SHP77 (cell line): ENCODE measurements at places on chromosomes 3 and 15.

- no peak for DNase-seq
Measured at GRCh38 chr3:146104068-146104467, 56.9 kb downstream of the PLOD2 start.

DNA sequence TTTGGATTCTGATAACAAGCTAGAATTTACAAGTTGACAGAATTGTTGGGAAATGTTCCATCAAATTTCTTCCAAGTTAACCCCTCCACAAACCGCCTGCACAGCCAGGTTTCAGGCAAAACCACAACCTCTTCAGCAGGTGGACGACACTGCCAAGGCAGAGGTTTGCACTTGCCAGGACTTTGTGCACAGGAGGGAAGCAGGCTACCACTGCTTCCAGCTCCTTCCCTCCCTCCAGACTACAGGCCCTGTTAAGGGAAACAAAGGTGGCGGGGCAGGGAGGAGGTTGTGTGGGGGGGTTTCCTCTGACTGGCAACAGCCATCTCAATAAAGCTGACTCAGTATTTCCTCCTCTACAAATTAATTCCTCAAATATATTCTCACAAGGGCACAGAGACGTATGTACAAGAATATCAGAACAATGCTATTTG, 42.2 kb downstream of the TBC1D2B start:
- DNase-seq, result no peak

DNA sequence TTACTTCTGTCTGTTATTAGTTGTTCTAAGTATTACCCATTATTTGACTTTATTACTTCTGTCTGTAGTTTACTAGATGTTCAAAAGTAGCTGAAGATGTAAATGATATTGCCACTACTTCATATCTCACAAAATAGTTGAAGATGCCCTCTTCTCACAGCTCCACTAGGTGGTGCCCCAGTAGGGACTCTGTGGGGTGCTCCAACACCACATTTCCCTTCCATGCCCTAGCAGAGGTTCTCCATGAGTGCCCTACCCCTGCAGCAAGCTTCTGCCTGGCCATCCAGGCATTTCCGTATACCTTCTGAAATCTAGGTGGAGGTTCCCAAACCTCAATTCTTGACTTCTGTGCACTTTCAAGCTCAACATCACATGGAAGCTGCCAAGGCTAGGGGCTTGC, 80.8 kb downstream of the KCNH8 start:
- DNase-seq, result no peak

GRCh38 chr3:160545504-160545871, 19.9 kb downstream of the KPNA4 start:
- DNase-seq, result no peak

DNA sequence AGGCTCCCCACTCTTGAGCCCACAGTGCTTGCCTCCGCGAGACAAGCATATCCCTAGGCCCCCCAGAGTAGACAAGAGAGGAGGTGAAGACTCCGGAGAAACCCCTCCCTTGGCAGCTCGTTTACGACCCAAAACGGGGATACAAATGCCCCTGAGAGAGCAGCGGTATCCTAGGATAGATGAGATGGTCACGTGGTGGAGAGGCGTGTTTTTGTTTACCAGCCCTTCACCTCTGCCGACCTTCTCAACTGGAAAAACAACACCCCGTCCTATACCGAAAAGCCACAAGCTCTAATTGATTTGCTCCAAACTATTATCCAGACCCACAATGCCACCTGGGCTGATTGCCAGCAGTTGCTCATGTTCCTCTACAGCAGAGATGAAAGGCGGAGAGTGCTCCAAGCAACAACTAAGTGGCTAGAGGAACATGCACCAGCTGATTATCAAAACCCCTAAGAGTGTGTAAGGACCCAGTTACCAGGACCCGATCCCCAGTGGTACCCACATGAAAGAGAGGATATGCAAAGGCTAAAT, 99.5 kb upstream of the OSBPL11 start:
- no peak for DNase-seq

- DNase-seq, result no peak
Measured at GRCh38 chr15:95281470-95281869, 1049.0 kb upstream of the NR2F2 start.

- no peak for DNase-seq
Measured at GRCh38 chr3:120791913-120792312, 49.4 kb downstream of the GTF2E1 start.

GRCh38 chr3:132694991-132695390, 27.2 kb downstream of the NPHP3 start:
- no peak for DNase-seq

DNA sequence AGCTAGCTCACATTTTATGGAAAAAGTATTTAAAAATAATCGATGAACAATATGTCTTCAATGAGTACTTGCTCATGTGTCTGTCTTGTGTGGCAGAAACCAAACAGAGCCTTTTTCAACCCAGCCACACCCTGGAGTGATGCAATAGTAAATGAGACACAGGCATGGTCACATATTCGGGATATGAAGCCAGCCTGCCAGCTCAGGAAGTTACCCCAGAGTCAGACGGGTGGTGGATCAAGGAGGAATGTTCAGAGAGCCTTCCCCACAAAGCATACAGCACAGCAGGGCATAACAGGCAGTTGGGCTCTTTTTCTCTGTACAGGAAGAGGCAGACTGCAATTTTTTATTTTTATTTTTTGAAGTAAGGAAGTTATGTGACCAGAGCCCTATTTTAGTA, 27.3 kb downstream of the LARP6 start:
- no peak for DNase-seq

GRCh38 chr3:55292360-55292759, 194.7 kb downstream of the WNT5A start:
- DNase-seq, result no peak

- DNase-seq, result no peak
Measured at GRCh38 chr3:113607219-113607596, 74.9 kb downstream of the SIDT1 start.

DNA sequence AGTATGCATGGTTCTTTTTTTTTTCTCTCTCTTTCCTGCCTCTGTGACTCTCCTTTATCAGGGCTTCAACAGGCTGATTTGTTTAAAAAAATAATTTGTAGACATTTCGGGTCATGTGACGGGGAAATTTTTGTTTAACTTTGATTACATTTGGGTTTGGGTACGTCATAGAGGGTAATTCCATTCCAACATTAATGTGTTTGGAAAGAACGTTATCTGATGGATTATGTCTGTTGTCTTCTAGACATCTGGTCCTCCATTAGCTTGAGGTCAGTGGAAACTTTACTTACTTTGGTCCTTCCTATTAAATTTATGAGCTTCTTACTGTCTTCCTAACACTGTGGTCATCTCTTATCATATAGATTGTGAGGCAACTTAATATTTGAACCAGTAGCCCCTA, 80.9 kb downstream of the STT3B start:
- no peak for DNase-seq

DNA sequence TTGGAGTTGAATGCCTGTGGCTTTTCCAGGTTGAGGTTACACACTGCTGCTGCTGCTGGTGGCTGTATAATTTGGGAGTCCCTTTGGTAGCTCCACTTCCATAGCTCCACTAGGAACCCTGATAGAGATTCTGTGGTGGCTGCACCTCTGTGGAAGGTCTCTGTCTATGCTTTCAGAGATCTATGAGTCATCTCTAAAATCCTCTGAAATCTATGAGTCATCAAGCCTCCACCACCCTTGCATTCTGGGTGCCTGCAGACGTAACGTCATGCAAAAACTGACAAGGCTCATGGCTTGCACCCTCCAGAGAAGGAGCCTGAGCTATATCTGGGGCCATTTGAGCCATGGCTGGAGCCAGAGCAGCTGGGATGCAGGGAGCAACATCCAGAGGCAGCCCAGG, 1037.0 kb upstream of the CFAP20DC start:
- DNase-seq, result no peak

DNA sequence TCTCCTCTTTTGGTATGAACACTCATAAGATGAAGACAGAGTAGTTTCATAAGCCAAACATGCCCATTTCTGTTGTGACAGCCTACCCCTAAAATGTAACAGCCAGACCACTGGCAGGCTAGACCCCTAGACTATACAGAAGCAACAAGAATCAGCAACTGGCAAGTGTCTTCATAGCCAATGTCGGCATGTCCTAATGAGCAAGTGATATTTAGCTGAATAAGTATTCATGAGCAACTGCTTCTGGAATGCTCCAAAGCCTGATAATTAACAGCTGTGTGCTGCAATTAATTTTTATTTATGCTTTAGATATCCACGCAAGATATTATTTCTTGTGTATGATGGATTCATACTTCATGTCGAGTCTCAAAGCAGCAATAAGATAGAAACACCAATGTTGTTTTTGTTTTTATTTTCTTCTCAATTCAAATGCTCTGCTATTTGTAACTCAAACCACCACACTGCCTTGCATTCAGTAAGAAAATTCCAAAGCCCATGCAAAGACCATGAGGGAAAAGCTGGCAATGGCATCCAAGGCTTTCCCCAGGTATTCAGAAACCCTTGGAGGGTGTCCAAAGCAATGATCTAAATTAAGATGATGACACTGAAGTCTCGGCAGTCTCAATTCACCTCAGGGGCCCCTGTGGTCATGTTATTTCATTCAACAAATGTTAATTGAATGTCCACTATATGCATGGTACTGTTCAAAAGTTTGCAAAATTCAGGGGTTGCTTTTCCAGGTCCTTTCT, 167.7 kb upstream of the NECTIN3 start:
- no peak for DNase-seq

DNA sequence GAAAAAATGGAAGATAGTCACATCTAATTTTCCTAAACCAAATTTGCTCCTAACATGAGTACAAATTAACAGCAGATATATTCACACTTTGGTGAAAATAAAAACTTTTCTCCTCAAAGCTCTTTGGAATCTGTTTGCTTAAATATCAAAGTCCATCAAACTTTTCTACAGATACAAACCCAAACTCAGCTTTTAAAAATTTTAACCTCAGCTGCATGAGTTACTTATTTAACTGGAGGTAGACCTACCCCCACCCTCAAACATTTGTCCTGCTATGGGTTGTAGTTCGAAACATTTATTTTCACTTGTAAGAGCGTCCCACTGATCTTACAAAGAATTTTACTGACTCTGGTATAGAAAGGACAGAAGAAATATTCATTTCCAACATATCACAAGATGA, 8.9 kb upstream of the XYLB start:
- DNase-seq, result no peak

- DNase-seq, result no peak
Measured at GRCh38 chr3:8980756-8981257, 17.5 kb upstream of the RAD18 start.

DNA sequence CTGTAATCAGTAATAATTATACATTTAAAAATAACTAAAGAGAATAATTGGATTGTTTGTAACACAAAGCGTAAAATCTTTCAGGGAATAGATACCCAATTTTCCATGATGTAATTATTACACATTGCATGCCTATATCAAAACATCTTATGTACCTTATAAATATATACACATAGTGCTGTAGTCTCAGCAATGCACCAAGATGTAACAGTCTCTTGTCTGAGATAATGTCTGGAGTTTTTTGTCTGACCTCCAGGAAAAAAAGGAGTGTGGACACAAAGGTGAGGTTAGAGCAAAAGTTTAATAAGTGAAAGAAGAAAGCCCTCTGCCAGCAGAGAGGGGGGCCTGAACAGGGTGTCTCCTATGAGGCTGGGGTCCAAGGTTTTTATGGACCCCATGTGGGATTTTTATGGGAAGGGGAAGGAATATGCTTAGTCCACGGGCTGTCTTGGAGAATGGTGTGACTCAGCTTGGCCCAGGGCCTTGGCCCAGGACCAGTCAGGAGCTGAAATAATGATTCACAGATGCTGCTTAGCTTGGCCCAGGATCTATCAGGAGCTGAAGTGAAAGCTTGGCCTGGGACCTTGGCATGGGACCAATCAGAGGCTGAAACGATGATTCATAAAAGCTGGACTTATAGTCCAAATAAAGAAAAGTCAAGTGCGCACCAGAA, 545.0 kb downstream of the ZPLD1 start:
- DNase-seq, result no peak

- no peak for DNase-seq
Measured at GRCh38 chr3:29420106-29420505, 139.2 kb downstream of the RBMS3 start.
